Cardiac muscle cell (in vitro differentiated cells and primary cell): ENCODE measurements at places on chromosomes 3 and 15.

- DNase-seq: no peak
Measured at GRCh38 chr3:176867681-176868663, 329.3 kb downstream of the TBL1XR1 start.

DNA sequence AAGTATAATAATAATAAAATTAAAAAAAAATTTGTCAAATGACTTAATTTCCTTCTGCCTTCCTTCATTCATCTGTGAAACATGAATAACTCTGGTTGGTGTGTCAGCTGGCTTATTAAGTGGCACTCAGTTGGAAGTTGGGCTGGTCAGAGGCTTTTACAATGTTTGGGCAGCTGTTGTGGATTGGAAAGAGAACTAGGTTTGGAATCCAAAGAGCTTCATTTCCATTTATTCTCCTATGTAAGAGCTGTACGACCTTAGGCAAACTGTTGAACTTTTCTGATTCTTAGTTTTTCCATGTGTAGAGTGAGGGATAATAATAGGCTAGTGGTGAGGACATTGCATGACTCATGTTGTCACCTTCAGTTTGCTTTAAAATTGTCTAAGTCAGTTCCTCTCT lies 606.7 kb downstream of the PDCD6IP start:
- DNase-seq: no peak

DNA sequence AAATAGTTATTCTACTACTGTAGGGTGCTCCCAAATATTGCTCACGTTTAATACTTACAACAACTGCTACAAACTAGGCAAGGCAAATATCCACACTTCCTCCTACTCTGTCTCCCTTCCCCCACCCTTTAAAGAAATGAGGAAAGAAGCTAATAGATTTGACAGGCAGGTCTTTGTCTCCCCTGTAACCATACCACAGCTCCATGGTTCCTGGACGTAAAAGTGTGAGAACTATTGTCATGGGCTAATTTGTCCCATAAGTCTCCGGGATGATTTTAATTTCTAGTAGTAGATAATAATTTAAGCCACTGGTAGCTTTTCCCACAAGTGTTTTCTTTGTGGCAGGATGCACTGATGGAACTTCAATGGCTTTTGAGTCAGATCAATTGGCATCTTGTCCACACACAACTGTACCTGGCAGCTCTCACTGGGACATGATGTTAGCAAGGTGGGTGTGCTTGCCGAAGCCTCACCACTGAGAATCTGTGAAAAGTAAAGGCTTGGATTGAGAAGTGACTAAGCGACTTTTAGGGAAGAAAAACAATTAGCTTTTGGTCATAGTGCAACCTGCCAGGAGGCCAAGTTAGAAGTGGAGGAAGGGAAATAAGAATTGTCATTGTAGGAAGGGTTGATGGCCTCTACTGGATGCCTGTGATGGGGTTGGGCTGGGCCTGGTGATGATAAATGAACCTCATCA lies 1.4 kb upstream of the CPOX start:
- DNase-seq: no peak

- DNase-seq: no peak
Measured at GRCh38 chr3:27081992-27082607, 287.1 kb downstream of the NEK10 start.

DNA sequence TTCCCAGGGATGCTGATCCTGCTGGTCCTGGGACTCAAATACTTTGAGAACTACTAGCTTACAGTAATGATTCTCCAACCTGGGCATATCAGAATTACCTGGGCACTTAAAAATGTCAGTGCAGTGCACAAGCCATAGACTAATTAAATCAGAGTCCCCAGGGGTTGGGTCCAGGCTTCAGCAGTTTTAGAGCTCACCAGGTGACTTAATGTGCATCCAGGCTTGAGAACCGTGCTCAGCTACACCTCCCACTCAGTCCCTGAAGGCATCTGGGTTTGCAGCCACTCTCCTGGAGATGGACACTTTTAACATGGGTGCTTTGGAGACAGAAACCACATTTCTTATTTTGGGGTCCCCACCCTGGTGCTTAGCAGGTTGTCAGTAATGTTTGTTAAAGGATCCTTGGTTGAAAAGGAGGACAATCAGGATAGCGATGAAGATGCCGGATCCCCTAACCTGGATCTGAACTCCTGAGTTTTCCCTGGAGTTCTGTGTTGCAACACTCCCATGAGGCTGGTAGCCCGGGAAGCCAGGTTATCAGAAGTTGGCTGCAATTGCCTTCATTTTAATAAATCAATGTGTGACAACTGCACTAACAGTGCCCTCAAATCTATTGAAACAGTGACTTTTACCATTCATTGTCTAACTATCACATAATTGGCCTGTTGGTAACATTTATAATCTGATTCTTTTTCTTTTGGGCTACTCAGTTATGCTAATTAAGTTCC lies 48.1 kb downstream of the BFSP2 start:
- DNase-seq: no peak

GRCh38 chr15:27797765-27798164 lies 301.4 kb downstream of the OCA2 start:
- DNase-seq: no peak

- no peak for DNase-seq
Measured at GRCh38 chr3:126371096-126371705, 14.0 kb upstream of the KLF15 start.

DNA sequence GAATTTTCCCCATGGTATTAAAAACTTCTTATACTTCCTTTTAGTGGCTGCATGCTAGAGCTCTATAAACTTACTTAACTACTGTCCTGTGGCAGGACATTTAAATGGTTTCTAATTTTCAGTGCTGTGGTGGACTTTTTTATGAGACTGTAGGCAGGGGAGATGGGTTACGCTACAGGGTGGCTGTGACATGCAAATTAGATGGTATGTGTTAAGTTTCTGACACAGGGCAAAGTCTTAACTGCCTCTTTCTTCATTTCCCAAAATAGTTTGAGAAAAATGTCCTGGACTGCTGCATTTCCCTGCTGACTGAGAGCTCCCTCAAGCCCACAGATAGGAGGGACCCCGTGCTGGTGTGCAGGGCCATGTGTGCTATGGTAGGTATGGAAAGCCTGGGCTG lies 22.0 kb downstream of the TGM4 start:
- DNase-seq: no peak

- no peak for DNase-seq
Measured at GRCh38 chr3:185582236-185582635, 3.9 kb upstream of the SENP2 start.

- DNase-seq: no peak
Measured at GRCh38 chr15:81235276-81236123, 38.8 kb downstream of the IL16 start.

DNA sequence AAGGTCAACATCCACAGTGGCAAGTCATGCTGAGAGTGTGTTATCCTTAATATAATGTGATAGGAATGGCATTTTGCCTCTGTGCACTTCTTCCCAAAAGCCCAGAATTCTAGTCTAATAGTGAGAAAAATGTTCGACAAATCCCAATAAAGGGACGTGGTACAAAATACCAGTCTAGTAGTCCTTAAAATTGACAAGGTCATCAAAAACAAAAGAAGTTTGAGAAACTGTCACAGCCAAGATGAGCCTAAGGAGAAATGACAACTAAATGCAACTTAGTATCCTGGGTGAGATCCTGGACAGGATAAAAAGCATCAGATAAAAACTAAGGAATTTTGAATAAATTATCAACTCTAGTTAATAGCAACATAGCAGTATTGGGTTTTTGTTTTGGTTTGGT lies 14.4 kb upstream of the ATP13A4 start:
- DNase-seq: no peak

GRCh38 chr15:43230640-43231115 lies 9.9 kb upstream of the EPB42 start:
- peak; percentile 44 for DNase-seq

DNA sequence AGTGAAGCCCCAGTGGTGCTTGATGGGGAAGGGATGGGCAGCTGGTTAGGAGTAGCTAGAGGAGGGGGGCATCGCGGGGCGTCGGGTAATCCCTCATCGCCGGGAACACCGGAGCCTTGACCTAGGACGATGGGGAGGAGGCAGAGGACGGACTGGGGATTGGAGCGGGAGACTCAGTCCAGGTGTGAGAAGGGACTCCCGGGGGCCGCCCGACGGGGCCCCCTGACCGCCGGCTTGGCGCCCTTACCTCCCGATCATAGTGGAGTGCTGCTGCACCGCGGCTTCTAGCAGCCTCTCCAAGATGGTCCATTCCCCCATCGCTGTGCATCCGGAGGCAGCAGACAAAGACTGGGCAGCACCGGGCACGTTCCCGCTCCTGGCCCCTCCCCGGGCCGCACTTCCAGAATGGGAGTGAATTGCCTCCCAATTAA lies 612 bp downstream of the GJD2 start:
- no peak for DNase-seq

DNA sequence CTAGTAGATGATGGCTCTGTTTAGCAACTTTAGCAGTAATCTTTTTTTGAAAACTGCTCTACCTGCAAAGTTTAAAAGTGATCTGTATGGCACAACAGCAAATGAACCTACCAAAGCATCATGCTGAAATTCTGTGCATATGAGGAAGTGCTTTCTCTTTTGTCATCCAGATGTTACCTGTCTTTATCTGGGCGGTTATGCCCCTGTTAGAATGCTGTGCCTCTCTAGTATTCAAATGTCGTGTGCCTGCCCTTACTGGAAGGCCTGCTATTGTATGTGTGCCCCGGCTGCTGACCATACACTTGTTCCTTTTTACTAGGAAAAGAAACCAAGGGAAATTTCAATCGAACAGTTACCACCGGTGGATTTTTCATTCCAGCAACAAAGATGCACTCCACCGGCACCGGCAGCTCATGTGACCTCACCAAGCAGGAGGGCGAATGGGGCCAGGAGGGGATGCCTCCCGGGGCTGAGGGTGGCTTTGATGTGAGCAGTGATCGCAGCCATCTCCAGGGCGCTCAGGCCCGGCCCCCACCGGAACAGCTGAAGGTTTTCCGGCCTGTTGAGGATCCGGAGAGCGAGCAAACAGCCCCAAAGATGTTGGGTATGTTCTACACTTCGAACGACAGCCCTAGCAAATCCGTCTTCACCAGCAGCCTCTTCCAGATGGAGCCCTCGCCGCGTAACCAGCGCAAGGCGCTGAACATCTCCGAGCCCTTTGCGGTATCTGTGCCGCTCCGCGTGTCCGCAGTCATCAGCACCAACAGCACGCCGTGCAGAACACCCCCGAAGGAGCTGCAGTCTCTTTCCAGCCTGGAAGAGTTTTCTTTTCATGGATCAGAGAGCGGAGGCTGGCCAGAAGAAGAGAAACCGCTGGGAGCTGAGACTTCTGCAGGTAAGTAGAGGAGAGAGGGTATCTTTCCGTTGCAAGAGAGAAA lies 61.6 kb downstream of the TMEM39A start:
- no peak for DNase-seq
